Osteoblast (primary cell): ENCODE measurements at places on chromosomes 3 and 15. TPM values are rescaled to one million over a fixed set of nuclear protein-coding genes. Genes with fewer than 3 reads are reported as not detected.

Gene DENND6A
- total RNA-seq, result 25.3 and 27.1 TPM in 2 replicates

Gene ARPP21
- not detected in 2 replicates for total RNA-seq

Gene THSD4
- 15.6 TPM in 2 replicates for total RNA-seq

Gene FRMD4B
- total RNA-seq, result 0.72 and 0.88 TPM in 2 replicates

Gene ARL6IP5
- 91.2 and 99.9 TPM in 2 replicates for total RNA-seq
